ENCODE measurements at places on chromosomes 7 and 10. TPM values are rescaled to one million over a fixed set of nuclear protein-coding genes. Genes with fewer than 3 reads are reported as not detected.
A peak's percentile ranks its signal among the peaks of the same experiment; 100 is the strongest.

DNA sequence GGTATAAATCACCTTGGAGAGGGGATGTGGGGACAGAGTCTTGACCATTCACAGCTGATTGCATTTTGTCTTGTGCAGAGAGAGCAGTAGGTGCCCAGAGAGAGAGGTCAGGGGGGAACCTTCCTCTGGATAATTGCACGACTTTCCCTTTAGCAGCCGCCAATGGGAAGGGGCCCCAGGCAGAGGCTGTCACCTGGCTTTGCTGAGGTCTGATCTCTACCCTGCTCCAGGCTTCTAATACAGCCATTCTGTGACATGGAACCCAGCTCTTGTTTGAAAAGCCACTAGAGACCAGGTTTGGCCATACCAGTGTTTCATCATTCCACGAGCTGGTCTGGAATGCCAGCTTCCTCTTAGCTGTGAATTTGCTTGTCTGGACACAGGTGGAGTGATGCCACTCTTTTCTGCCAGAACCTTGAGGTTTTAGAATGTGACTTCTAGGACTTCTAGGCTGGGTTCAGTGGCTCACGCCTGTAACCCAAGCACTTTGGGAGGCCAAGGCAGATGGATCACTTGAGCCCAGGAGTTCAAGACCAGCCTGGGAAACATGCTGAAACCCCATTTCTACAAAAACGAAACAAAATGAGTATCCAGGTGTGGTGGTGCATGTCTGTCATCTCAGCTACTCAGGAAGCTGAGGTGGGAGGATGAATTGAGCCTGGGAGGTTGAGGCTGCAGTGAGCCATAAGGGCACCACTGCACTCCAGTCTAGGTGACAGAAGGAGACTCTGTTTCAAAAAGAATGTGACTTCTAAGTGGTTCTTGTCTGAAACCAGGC is 159.9 kb downstream of the CAMK1D start:
- no peak for DNase-seq

GRCh38 chr10:73876566-73876965 is 2.2 kb upstream of the CAMK2G start:
- DNase-seq = no peak

The PRSS37 gene
- total RNA-seq = not detected

- DNase-seq = no peak
Observed at GRCh38 chr7:158125721-158126120, 461.9 kb downstream of the PTPRN2 start.

- DNase-seq = no peak
Observed at GRCh38 chr10:110029450-110029849, 21.7 kb downstream of the ADD3 start.

- no peak for DNase-seq
Observed at GRCh38 chr10:118977835-118978234, 51.7 kb upstream of the NANOS1 start.

GRCh38 chr10:123783296-123783695 is 108.3 kb downstream of the CPXM2 start:
- DNase-seq = no peak

- no peak for DNase-seq
Observed at GRCh38 chr10:99533496-99534449, 1.0 kb downstream of the NKX2-3 start.

- DNase-seq = no peak
Observed at GRCh38 chr7:87426160-87426559, 49.3 kb downstream of the ABCB4 start.

DNA sequence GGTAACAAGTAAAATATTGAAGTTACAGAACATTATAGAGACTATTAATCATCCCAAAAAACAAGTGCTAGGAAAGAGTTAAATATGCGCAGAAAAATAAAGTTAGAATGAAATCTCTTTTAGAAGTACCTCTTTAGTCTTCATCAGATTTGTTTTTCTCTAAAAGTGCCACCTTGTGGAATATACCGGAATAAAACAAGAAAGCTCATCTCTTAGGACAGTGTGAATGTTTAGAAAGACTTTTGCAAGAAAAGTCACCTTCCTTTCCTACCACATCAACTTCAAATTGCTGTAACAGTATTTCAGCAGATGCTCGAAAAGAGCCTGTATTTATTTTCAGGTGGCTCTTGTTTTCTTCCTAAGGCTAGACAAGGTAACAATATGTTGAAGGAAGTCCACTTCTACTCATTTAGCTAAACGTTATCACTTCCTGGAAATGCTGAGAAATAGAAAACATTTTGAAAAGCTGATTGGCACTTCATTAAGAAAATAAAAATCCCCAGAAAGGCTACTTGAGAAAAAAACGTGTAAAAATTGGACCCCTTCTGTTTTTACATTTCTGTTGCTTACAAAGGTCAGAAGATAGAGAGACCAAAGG is 19.8 kb upstream of the FAM133B start:
- DNase-seq = no peak

- DNase-seq = peak; percentile 0
Observed at GRCh38 chr10:109205929-109206585, 717.3 kb downstream of the XPNPEP1 start.
